ENCODE measurements at places on chromosomes 7 and 10.
A peak's percentile ranks its signal among the peaks of the same experiment; 100 is the strongest.

DNA sequence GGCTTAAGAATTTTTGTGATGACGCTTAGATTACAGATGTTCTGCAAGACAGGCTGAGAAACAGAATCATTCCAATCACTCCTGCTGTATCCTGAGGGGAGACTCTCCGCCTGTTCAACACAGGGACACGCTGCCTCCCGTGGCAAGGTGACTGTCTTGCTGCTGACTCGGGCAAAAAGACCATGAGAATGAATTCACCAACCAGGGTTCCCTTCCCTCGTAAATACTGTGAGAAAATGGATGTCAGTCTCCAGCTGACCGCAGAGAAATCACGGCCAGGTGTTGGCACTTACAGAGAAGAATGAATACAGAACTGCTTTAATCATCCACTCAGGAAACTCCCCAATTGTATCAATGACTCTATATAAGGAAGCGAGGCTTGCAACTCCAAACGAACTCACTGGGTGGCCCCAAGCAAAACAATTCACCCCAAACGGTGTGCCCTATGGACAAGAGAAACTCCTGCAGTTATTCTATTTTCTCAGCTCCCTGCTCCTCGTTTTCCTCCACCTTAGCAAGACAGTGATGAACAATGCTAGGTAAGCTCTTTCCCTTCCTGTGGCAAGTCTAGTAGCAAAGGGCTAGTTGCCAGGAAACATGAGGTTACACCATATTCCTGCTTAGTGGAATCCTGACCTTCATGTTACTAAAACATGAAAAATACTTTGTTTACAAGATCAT, 22.8 kb downstream of the GNA12 start:
- DNase-seq: no peak

- DNase-seq: no peak
These were observed 13.1 kb upstream of the CPA1 start for GRCh38 chr7:130367088-130367755.

DNA sequence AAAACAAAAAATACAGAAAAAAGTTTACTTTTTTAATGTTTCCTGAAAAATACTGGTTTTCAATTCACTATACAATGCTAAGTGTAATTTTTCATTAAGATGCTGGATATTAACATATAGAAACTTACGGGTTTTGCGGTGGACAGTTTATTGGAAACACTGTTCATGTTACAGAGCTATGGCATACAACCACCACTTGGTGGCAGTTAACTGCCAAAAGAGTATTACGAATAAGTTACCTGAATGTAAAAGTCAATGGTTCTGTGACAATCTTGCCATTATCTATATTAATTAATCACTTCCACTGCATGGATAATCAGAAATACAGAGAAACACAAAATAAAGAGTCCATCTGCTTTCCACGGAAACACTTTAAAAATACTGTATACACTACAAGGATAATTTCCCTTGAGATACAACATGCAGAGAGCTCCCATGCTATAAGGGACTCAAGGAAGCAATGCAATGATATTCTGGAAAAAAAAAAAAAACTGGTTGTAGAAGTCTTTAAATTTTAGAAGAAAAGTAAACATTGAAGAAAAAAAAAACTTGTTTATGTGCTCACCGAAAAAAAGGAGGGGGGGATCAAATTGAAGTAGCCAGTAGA, 97.0 kb downstream of the TPK1 start:
- peak; percentile 3 for DNase-seq

GRCh38 chr7:45190406-45191165, 33.0 kb downstream of the RAMP3 start:
- DNase-seq: no peak

DNA sequence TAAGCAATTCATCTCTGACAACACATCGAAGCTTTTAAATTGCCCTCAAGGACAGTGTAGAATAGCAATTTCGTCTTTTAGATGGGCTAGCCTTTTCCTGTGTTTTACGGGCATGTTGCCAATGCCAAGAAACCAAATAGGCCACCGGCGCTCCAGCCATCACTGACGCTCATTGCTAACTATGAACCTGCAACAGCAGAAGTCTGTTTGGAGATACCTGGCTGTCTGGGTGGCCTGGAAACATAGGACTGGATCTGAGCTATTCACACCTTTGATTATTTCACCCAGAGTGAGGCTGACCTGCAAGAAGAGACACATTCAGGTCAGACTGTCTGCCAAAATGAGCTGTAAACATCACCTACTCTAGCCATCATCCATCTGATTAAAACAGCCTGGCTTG, 12.0 kb downstream of the KPNA7 start:
- no peak for DNase-seq

- DNase-seq: no peak
These were observed 395.4 kb upstream of the NFE2L3 start for GRCh38 chr7:25756601-25757000.

DNA sequence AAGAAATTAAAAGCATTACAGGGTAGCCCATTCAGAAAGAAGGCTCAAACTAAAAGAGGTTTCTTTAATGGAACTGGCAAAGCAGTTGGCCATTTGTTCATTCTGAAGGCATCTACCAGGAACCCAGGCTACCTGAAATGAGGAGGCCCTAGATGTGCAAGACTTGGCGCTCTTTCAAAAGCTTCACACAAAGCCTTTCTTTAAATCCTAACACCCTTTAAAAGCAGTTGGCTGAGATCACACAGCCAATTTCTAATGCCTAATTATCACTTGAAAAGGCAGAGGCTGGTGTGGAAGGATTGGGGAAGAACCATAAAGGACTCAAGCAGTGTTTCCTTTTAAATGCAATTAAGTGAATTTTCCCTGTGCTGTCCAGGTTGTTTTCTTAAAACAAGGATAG, 23.2 kb downstream of the PPP1R17 start:
- no peak for DNase-seq

- no peak for DNase-seq
These were observed 9.6 kb upstream of the CFAP46 start for GRCh38 chr10:132951926-132952325.

- no peak for DNase-seq
These were observed 30.2 kb upstream of the EZH2 start for GRCh38 chr7:148914208-148914777.
